Fibroblast of skin of right quadriceps (primary cell): ENCODE measurements at places on chromosomes 12 and 14.

GRCh38 chr12:85130646-85131045, 94.5 kb downstream of the LRRIQ1 start:
- DNase-seq = peak; percentile 12

- DNase-seq = peak; percentile 83
Measured at GRCh38 chr12:14836336-14837210, 6.8 kb downstream of the ART4 start.

DNA sequence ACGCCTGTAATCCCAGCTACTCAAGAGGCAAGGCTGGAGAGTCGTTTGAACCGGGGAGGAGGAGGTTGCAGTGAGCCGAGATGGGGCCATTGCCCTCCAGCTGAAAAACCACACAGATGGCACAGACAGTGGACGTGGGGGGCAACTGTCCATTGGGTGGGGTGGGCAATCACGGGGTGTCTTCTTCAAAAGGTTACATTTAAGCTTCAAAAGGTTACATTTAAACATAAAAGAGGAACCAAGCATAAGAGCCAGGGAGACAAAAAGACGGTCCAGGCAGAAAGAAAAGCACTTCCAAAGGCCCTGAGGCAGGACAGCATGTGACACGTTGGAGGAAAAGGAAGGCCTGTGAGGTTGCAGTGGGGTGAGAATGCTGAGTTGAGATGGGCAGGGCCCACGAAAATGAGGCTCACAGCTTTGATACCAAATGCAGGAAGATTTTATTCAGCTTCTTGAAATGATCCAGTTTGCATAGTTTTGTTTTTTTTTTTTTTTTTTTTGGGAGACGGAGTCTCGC, 10.7 kb downstream of the SCARB1 start:
- no peak for DNase-seq

DNA sequence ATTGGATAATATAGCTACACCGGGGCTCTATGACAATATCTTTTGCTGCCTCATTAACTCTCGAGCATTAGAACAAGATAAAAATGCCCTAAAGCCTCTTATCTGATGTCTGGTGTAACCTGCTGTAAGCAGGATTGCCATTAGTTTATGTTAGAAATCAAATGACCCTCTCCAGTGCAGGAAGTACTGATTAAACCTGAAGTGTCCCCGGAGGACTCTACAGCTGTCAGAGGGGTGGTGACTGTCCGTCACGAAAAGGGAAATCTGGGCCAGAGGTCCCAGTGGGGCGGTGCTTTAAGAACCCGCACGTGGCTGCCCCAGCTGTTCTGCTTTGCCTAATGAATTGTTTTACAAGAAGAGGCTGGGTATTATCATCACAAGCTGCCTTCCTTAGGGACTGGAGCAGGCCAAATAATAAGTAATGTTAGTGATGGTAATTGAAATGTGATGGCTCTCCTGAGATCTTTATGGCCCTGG, 55.7 kb downstream of the LIN52 start:
- no peak for DNase-seq

GRCh38 chr14:88590173-88590572, 27.3 kb downstream of the ZC3H14 start:
- no peak for DNase-seq

- no peak for DNase-seq
Measured at GRCh38 chr12:31306866-31307265, 19.1 kb downstream of the SINHCAF start.

GRCh38 chr12:53500142-53500775, 824 bp upstream of the TARBP2 start:
- DNase-seq = peak; percentile 65

DNA sequence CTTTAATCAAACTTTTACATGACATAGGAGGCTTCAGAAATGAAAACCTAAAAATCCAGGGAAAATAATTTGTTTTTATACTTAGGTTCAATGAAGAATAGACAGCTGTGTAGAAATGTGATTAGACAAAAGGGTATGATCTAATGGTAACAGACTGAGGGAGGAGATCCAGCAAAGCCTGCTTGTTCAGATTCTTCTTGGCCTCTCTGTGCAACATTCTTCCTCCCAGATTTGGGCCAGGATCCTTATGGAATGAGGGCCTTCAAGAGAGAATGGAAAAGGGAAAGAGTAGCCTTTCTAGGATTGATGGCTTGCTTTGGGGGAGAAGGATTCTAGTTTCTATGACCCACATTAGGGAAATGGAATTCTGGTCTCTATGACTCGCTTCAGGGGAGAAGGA, 94.5 kb upstream of the G2E3 start:
- no peak for DNase-seq
